NB4 (cell line): ENCODE measurements at places on chromosomes 4 and X.
A peak's percentile ranks its signal among the peaks of the same experiment; 100 is the strongest.

DNA sequence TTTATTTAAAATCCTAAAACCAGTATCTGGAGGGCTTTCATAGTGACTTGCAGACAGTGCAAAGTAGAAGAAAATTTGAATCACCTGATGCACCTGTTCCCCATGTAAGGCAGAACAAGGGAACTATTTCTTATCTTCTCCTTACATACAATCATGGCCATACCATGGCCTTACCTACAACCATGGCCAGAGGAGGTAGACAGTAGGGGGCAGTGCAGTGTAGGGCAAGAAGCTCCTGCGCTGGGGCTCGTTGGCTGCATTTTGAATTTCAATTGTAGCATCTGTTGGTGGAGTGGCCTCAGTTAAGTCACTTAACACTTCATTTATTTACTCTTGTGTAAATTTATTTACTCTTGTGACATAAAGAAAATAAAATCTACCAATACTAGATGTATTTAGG, 33.0 kb downstream of the GALNTL6 start:
- peak; percentile 63 for DNase-seq

DNA sequence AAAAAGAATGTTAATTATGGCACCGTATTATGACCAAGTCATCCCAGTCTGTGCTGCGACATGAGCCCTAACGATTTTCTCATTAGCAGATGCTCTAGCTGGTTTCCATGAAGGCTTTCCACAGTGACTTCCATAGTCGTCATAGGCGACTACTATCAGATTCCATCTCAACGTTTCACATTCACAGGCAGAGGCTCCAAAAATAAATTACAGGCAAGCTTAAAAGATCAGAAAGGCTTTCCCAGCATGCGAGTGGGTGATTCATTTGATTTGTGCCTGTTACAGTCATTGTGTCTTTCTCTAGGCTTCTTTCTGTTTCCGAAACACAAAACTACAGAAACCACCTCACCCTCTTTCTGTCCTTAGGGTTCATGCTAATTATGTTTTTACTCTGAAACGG, 43.2 kb downstream of the PALLD start:
- DNase-seq = no peak

DNA sequence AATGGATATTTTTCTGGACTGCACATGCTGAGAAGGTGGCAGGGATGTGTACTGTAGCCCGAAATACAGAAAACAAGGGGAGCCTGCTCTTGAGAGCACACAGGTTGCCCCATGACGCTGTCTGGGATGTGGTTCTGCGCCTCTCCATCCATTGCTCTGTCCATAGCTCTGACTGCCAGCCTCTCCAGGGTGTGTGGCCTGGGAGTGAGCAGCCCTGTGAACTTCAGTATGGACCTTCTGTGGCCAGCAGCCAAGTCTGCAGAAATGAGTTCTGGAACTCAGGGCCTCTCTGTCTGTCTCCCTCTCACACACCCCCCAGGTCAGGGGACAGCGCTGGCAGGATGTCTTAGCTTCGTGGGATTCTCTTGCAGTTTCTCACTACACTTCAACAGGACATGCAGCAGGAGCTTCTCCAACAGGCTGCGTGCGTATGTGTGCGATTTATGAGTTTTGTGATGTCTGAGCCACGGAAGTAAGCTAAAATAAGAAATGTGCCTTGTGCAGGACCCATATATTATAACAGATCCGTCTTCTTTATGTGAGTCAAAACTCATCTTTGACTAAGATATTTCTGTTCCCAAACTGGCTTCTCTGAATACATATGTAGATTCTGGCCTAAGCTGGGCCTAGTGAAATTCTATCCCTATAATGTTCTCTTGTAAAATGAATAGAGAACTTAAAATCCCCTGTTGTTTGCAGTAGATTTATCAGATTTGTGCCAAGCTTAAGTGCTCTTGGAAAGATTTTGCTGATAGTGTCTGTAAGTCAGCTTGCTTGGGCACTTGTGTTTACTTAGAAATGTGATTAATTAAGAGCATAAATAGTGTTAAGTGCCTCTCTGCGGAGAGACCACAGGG, 40.0 kb downstream of the PROM1 start:
- DNase-seq = no peak

GRCh38 chr4:93870876-93871458, 42.4 kb downstream of the ATOH1 start:
- DNase-seq = no peak

DNA sequence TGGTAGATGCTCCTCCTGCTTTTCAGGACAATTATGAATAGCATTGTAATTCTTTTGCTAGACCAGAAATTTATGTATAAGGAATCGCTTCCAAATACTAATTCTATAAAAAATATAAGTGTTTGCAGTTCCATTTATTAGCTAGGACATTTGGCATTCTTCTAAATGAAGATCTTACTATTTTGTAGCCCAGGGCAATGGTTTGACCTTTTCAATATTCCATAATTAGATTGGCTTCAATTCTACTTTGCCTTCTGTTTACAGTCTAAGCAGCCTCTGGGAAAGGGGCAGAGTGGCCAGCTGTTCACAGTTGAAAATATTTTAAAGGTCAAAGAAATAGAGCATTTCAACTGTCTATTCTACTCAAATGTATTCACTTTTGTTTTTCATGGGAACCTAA, 912.1 kb upstream of the GRIA3 start:
- DNase-seq = no peak

DNA sequence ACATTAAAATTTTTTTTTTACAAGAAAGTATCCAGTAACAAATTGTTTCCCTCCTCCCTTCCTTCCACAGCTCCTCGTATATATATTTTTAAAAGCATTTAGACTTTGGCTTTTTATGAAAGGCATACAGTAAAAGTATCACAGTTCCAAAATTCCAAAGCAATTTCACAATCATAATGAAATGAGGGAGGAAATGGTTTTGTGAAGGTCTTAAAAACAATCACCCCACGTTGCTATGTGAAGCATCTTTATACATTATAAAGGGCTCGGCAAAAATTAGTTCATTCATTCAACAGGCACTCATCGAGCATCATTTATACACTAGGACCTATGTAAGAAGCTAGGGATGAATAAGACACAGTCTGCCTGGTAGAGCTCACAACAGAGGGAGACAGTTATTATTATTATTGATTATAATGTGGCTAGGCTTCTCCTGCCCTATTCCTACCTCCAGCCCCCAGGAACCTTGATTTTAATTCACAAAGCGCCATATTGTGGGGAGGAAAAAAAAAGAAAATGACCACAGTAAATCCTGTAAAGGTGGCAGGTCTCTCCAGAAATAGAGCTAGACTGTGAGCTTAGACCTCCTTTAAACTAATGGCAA, 239.9 kb downstream of the MAML3 start:
- DNase-seq = no peak

DNA sequence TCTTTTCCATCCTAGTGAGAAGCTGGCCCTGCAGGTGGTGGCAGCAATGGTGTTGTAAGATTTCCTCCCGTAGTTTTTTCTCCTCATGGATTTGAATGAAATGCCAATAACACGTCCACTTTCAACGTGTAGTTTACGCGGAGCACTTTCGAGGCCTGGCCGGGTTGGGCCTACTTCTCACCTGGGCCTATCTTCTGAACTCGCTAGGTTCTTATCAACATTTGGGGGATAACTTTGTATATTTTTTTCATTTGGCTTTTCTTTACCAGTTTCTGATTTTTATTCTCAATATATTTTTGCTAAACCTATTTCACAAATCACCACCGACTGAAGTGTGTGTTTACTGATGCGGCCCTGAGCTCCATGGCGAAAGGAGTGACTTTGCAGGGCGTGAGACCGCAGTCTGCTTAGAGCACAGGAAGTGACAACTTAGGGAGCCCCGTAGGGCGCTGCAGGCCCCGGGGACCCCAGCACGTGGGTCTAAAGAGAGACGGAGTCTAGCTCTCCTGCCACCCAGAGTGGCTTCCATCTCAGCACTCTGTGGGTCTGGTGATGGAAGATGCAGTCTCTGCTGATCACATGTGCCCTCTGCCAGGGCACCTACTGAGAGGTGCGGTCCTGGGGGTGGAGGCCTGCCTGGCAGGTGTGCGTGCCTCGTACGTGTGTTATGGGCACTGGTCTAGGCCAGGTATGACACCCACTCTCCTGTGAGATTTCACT, 29.1 kb downstream of the NELFA start:
- no peak for DNase-seq

GRCh38 chr4:5469861-5470260, 238.5 kb downstream of the EVC2 start:
- DNase-seq = no peak

- DNase-seq = no peak
These were observed 4.3 kb downstream of the STIM2 start for GRCh38 chr4:26864899-26865298.

- DNase-seq = peak; percentile 62
These were observed 865 bp downstream of the FAM200B start for GRCh38 chr4:15682242-15683142.

DNA sequence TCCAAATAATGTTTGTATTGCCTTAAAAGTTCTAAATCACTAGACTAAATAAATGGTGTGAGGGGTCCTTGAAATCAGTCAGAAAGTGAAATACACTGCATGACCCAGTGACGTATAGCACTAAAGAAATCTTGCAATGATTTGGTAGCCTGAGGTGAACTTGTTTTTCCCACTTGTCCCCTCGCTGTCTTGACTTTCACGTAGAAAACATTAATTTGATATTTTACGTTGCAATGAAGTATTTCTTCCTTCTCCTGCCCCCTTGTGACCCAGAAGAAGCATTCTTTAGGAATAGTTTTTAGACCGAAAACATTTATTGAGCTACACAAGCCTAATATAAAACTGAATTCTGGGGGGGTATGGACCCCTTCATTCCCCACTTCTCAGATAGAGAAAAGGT, 3.7 kb downstream of the KLB start:
- DNase-seq = no peak

DNA sequence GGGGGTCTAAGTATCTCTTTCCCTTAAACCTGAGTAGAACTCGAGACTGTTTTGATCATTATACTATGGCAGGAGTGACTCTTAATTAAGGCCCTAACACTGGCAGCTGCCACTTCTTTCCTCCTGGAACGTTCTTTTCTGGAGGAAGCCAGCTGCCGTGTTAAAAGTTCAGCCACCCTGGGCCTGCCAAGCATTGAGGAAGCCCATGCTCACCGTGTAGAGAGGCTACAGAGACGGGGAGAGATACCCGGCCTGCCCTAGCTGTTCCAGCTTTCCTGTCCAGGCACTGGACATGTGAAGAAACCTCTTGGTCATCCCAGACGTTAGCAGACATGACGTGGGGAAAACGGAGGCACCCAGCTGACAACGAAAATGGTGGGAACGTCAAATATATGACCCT, 274.1 kb downstream of the ARHGAP10 start:
- DNase-seq = no peak

DNA sequence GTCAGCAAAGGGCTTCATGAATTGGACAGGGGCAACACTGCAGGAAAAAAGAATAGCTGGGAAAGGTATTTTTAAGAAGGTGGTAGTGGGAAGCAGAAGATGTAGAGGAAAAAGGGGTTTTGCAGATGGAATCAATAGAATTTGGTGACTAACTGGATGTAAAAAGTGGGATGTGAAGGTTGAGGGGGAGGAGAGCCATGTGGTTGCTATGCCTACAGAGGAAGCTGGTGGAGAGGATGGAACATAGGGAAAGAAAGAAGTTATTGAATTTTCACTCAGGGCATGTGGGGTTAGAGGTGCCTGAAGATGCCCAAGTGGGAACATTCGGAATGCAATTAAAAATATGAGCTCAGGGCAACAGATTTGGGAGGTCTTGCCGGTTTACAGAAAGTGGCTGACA, 33.0 kb downstream of the REELD1 start:
- DNase-seq = no peak

- DNase-seq = peak; percentile 30
These were observed 2.9 kb upstream of the AGA start for GRCh38 chr4:177444911-177445736.

DNA sequence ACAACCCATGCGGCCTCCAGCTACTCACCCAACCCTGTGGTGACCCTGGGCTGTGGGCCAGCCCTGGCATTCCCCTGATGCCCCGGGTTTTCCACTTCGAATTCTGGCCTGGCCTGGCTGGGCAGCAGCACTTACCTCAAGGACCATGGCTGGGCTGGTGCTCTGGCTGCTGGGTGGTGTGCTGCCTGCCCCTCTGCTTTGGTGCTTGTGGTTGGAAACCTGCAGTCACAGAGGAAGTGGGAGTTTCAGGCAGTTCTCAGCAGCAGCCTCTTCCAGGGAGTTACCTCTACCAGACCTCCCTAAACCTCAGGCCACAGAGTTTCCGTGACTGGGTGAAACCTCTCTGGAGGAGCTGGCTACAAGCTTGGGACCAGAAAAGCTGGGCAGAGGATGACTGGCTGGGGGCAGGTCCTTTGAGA, at the start of gene CXCR3:
Gene CXCR3, minus strand, starts transcription at position 209 of the 419 bp plus-strand sequence. Its CDS starts 62 bp downstream, at position 147.
- peak; percentile 97 for DNase-seq

- DNase-seq = no peak
These were observed 94.8 kb downstream of the MBNL3 start for GRCh38 chrX:132393992-132394391.

- DNase-seq = no peak
These were observed 32.0 kb upstream of the MAP9 start for GRCh38 chr4:155408796-155409195.

DNA sequence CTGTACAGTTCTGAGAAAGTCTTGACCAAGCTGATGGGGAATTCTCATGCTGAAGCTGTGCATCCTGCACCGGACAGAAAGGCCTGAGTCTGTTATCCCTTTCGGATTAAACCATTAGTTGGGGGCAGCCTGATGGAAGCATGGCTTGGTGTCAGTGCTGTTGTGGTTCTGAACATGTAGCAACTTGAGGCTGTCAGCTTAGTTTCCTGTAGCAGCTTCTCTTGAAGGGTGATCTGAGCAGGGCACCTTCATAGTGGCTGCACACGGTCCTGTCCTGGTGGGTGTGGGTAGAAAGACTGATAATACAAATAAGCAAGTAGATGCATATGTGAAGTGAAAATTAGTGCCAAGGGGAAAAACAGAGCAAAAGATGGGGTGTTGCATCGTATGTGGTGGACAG, 11.7 kb downstream of the KIAA0232 start:
- DNase-seq = no peak

DNA sequence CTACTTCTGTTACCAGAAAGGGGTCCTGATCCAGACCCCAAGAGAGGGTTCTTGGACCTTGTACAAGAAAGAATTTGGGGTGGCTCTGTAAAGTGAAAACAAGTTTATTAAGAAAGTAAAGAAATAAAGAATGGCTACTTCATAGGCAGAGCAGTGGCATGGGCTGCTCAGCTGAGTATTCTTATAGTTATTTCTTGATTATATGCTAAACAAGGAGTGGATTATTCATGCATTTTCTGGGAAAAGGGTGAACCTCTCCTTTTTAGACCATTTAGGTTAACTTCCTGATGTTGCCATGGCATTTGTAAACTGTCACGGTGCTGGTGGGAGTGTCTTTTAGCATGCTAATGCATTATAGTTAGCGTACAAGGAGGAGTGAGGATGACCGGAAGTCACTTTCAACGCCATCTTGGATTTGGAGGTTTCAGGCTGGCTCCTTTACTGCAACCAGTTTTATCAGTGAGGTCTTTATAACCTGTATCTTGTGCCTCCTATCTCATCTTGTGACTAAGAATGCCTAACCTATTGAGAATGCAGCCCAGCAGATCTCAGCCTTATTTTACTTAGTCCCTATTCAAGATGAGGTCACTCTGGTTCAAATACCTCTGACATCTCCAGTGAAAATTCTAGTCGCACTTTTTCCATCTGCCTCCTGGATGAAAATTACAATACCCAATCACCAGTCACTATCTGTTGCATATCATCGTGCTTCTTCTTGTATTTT, 15.5 kb upstream of the TDO2 start:
- no peak for DNase-seq
